ENCODE measurements at places on chromosomes 16 and 17.
A peak's percentile ranks its signal among the peaks of the same experiment; 100 is the strongest.

DNA sequence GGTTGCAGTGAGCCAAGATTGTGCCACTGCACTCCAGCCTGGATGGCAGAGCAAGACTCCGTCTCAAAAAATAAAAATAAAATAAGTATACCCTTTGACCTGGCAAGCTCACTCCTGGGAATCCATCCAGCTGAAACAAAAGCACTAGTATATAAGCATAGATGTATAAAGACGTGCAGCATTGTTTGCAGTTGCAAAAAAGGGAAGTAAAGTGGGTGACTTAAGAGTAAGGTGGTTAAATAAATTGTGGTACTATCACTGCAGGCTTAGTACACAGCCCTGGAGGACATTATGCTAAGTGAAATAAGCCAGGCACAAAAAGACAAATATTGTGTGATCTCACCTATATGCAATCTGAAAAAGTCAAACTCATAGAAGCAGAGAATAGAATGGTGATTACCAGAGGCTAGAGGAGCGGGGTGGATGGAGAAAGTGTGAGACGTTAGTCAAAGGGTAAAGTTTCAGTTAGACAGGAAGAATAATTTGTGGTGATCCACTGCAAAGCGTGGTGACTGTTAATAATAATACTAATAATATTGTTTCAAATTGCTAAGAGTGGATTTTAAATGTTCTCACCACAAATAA lies 113.0 kb downstream of the MYO1D start:
- no peak for DNase-seq

DNA sequence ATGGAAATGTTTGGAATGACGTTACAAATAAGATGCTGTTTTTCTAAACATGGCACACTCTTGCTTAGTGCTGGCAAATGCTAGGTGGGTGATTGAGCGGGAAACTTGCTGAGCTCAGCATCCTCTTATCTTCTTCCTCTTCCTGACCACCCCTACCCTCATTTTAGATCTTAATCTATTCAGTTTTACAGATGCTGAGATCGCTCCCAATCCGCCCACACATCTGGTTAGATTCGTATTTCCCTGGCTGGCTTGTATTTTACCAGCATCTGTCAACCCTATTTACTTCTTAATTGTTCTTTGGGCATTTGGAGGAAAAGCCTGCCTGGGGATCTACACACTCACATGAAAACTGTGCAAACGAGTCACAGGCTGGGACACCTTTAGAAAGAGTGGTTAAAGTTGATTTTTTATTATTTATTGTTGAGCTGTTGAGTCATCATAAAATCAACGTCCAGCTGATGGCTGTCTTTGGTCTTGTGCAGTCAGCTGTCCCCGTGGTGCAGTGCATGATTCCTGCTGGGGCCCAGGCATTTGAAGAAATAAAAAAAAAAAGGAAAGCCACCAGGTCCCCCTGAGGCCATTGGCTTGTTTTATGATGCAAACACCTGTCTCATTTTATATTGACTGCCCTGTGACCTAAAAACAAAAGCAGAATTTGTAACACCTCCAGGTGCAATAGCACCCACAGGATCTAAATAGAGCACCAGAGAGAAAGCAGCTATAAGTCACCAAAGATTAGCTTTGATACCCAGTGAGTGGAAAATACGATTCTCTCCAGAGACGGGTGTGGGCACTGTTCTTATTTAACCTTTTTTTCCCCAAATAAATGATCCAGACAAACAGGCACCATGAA lies 258.6 kb downstream of the HS3ST3B1 start:
- no peak for DNase-seq

DNA sequence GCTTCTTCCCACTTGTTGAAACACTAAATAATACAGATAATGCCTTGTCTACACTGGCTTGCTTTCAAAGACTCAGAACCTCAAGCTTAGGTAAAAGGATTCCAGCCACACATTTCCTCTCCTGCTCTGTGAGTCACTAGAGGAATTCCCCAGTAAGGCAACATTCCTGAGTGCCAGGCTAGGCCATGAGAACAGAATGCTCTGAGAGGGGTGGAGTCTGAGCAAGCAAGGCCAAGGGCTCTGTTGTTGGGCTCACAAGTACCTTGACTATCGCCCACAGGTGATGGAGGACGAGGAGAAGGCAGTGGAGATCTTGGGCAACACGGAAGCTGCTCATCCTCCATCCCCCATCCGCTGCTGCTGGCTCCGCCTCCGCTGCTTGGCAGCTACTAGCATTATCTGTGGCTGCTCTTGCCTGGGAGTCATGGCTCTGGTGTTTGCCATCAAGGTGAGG lies 6.7 kb upstream of the PHKG2 start:
- no peak for DNase-seq

DNA sequence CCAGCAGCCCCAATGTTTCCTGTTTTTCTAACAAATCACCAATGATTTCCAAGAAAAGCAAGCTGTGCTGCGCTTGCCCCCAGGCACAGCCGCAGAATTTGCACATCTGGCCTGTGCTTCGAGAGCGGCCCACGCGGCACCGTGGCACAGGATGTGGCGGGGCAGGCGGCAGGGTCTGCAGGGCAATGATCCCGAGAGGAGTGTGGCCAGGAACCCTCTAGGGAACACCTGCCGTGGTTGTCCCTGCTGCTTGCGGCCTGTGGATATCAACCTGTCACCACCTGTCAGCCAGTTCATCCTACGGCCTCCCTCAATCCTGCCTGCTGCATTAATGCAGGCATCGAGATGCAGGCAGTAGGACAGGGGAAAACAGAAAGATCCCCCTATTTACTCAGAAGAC lies 24.0 kb downstream of the PIK3R5 start:
- DNase-seq = peak; percentile 74

DNA sequence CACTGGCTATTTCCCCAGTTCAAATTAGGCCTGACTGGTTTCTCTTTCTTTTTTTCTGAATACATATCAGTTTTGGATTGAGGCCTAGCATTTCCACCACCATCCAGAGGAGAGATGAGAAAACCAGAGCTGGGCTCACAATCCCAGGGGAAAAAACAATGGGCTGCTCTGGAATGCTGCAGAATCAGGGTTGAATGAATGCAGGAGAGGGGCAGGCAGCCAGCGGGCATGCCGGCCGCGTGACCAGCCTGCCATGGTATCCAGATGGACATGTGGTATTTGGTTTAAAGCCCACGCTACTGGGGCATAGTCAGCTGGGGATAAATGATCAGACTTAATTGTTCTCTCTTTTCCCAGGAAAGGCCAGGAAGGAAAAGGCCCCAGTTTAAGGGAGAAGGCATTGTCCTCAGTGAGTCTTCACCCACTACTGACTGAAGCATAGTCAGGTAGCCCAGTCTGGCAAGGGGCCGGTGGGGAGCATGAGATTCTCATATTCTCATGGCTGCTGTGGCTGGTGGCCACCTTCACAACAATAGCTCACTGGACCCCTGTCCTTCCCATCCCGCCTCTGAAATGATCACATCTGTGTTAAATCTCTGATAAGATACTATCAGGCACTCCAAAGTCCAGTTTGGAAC lies 38.7 kb upstream of the RHOT1 start:
- DNase-seq = no peak

DNA sequence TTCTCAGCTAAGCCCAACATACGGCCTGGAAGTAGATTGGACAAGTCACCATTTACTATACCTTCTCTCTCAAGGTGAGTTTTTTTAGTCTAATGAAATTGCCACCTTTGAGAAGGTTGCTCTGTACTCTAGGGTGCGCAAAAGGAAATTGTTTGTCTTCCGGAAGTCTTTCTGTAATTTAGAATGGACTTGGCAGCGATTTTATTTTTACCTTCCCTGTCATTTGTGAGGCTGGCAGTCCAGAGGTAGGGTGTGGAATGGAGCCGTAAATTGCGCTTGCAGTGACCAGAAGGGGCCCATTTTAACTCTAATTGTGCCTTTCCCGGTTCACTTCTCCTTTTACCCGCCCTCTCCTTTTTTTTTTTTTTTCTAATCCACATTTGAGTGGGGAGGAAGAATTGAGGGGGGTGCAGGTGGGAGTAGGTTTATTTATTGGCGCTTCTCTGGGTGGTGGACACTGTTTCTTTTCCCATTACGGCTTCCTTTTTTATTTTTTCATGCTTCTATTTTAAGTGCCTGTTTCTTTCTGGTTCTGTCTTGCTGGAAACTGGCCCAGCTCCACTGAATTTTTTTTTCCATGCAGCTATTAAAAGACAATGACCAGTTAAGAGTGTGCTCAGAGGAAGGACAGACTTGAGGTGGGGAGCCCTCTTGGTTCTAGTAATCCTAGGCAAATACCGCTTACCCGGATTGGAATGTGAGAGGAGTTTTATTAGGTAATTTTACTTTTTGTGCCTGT lies 89.7 kb upstream of the CLEC18A start:
- no peak for DNase-seq

GRCh38 chr17:79023886-79024771 lies at the start of gene C1QTNF1:
Gene C1QTNF1, plus strand, starts transcription at chr17:79024169. Its CDS starts 19,800 bp downstream, at chr17:79043969.
- DNase-seq = peak; percentile 29

- DNase-seq = no peak
These were observed 561.2 kb upstream of the C16orf82 start for GRCh38 chr16:26505496-26505895.

Measured in CD4-positive, alpha-beta T cell treated with Interleukin-21 for 1 hour (primary cell).